ENCODE measurements at places on chromosomes 4 and X. TPM values are rescaled to one million over a fixed set of nuclear protein-coding genes. Genes with fewer than 3 reads are reported as not detected.

DNA sequence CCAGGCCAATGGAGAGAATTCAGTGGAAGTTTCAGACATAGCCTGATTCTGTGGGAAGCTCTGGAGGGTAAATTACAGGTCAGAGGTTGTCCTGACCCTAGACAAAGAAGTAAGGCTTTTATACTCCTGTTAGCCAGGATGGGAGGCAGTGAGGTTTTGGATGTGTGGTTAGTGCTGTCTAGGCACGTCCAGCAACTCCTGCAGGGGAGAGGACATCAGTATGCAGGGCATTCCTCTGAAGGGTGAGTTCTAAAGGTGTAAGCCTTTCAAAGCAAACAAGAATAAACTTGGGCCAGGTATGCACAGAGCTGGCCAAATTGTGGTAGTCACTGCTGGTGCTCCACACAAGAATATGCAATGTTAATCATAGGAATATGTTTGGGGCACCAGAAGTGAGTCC lies 562.5 kb downstream of the CCSER1 start:
- H3K27me3 ChIP-seq, result no peaks in the 10 kb centered on the region
- no peak for DNase-seq
- no peaks in the 10 kb centered on the region for H3K36me3 ChIP-seq
- peaks cover 6% of the 10 kb centered on the region for H3K4me1 ChIP-seq
- H3K27ac ChIP-seq, result peak overlapping the region; percentile 23
- no peak overlapping the region for H3K4me3 ChIP-seq

- DNase-seq, result no peak
- H3K36me3 ChIP-seq, result no peaks in the 10 kb centered on the region
- no peak overlapping the region for H3K27ac ChIP-seq
These were observed 2.5 kb upstream of the PAGE2B start for GRCh38 chrX:55072286-55072685.

RASL11B gene
- 2.7 TPM for total RNA-seq

NDP gene
- total RNA-seq, result 1.1 TPM

DNA sequence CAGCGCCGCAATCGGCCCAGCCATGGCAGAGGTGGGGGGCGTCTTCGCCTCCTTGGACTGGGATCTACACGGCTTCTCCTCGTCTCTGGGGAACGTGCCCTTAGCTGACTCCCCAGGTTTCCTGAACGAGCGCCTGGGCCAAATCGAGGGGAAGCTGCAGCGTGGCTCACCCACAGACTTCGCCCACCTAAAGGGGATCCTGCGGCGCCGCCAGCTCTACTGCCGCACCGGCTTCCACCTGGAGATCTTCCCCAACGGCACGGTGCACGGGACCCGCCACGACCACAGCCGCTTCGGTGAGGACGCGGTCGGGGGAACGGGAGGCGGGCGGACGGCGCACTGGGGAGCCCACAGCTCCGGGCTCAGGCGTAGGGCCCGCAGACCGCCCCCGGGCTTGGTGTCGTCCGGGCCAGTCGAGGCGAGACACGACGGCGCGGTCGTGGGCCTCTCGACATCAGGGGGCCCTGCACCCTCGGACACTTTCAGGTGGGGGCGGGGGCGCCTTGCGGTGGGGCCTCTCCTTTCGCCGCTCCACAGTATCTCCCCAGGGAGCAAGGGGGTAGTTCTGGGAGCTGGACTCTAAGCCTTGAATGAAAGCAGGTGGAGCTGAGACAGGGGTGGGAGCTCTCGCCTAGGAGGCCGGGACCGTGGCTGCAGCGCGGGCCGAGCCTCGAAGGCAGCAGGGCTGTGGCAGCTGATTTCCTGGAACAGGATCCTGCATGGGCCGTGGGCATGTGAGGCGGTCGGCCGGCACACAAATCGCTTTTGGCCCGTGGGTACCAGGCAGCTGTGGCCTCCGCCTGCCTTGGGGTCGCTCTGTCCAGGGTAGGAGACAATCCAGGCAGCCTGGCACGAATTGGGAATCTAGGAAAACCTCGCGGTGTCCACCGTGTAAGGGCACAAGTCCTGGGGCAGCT lies 722 bp downstream of the FGF16 start:
- no peak for DNase-seq
- H3K27ac ChIP-seq, result no peak overlapping the region
- H3K36me3 ChIP-seq, result no peaks in the 10 kb centered on the region
- no peaks in the 10 kb centered on the region for H3K4me1 ChIP-seq
- peaks cover 65% of the 10 kb centered on the region for H3K27me3 ChIP-seq

COL25A1 gene
- 9.2 TPM for total RNA-seq

All from type B pancreatic cell (in vitro differentiated cells).